ENCODE measurements at places on chromosomes 3 and 15.

DNA sequence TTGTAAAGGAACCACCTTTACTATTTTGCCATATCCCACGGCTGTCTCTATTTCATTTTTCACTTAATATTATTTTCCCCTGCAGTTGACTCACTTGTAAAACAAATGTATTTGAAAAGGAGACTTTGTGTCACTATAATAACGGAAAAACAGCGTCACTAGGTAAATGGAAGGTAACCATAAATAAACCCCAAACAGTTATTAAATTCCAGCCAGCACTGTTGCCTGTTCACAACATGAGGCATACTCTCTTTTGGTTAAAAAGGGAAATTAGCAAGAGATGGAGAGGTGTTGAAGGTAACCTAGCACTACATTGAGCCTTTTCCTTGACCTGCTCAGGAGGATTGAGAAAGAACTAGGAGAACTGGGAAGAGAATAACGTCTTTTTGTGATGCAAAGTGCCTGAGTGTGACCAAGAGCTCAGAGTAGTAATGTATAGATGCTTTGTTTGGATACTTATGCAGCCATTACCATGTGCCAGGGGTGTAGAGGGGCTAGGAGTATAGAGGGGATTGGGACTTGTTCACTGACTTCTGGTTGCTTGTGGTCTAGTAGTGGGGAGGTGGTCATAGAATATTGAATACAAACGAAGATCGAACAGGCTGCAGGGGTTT is 19.6 kb downstream of the FLNB start:
- no peak for DNase-seq

- no peak for DNase-seq
These were observed 149.7 kb upstream of the NUDT16 start for GRCh38 chr3:131231710-131232389.

DNA sequence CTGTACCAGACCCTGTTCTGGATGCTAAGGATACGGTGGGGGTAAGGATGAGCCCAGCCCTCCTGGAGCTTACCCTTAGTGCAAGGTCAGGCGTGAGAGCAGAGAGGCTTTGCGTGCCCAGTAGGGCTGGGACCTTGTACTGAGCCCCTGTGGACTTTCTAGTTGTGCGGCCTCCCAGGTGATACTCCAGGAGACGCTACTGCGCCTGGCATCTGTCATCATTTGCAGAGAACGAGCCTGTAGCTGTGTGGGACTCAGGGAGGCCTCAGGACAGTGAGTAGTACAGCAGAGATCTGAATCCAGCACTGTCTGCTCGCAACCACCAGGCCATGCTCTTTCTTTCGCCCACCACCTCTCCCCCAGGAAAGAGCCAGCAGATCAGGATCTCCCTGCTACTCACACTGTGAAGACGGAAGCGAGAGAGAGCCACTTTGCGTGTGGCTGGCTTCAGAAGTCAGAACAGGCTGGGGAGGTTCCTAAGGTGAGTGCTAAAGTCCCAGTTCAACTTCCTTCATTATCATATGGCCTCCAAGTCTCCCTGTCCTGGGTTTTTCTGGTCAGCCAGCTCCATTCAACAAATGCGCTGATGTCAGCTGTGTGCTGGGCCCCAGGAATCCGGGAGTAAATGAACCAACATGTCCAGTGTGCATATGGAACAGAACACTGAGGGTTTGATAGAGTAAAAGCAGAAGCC is 38.2 kb upstream of the ITGA11 start:
- no peak for DNase-seq

GRCh38 chr15:63069616-63070090 is 27.1 kb downstream of the TPM1 start:
- DNase-seq = no peak

DNA sequence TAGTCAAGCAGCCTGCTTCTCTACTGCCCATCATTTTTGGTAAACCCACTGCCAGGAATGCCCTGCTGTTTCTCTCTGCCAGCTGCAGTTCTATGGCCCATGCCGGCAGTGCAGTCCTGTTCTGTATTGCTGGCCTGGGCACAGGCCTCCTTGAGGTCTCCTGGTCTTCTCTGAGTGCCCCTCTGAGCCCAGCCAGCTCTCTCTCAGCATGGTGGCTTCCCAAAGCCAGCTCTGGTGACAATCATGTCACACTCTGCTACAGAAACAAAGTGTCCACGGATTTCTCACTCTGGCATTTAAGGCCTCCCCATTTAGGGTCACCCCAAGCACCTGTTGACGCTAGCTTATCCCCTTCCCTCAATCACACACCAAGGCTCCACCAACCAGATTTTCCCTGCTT is 24.5 kb downstream of the SRPRB start:
- DNase-seq = no peak

DNA sequence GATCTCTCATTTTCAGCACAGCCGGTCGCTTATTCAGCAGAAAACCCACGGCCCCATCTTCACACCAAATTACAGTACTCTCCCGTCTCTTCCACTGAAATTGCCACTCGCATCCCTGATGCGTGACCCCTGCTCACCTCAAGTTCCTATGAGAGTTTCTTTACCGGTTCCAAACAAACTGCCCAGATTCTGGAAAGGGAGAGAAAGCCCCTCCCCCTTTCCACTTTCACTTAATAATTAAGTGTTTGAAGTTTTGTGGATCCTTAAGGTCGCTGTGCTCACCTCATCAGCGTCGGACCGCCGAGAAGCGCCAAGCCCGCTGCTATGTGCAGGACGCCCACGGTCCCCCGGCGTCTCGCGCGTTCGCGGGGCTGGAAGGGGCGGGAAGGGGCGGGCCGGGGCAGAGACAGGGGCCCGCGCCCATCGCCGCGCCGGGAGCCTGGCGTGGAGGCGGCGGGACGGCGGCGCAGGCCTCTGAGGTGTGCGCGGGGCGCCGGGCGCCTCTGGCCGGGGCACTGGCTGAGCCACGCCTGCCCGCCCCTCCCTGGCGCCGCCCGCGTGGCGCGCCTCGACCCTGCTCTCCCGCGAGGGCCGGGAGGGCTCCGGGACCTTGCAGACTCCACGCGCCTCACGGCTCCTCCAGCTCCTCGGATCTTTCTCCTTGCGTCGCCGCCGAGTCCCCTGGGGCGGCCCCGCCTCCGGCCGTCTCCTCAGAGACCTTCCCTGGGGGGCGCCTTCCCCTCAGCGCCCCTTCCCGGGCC is at the start of gene GPR156:
TSS of gene GPR156 (minus strand) at position 476 of the 761 bp plus-strand sequence. CDS start 41,124 bp downstream, outside the sequence.
- no peak for DNase-seq

GRCh38 chr3:184354754-184355153 is 6.7 kb downstream of the CLCN2 start:
- no peak for DNase-seq

DNA sequence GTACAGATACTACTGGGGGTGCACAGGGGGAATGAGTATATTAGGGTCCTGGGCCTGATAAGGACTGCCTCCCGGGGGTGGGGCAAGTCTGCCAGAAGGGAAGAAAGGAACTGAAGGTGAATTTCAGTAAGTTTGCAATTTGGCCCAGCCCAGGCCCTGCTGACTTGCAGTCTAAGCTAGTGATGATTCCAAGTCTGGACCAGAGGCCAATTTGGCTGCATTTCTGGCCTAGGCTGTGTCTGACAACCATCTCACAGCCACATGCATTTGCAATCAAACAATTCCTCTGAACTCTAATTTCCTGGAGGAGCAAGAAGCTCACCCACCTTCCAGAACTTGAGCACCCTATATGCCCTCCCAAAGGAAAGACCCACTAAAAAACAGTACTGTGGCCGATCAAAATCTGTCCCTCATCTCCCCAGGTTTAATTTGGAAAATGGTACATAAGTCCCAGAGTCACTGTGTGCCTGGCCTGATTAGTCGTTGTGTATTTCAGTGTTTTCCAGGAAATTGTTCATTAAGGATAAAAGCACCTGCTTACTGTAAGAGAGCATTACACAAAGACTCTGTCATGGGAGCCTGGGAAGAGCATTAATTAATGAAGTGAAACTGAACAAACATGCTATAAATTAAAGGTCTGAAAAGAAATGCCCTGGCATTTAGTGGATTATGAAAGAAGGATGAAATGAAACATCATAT is 114.5 kb downstream of the MEGF11 start:
- DNase-seq = no peak

- no peak for DNase-seq
These were observed 6.1 kb downstream of the GMPS start for GRCh38 chr3:155876503-155876902.

GRCh38 chr3:171239757-171240503 is 213.4 kb upstream of the SLC2A2 start:
- DNase-seq = no peak

- DNase-seq = no peak
These were observed 658.2 kb upstream of the LMCD1 start for GRCh38 chr3:7843441-7843840.

GRCh38 chr15:59349680-59350420 is 22.8 kb downstream of the MYO1E start:
- no peak for DNase-seq

DNA sequence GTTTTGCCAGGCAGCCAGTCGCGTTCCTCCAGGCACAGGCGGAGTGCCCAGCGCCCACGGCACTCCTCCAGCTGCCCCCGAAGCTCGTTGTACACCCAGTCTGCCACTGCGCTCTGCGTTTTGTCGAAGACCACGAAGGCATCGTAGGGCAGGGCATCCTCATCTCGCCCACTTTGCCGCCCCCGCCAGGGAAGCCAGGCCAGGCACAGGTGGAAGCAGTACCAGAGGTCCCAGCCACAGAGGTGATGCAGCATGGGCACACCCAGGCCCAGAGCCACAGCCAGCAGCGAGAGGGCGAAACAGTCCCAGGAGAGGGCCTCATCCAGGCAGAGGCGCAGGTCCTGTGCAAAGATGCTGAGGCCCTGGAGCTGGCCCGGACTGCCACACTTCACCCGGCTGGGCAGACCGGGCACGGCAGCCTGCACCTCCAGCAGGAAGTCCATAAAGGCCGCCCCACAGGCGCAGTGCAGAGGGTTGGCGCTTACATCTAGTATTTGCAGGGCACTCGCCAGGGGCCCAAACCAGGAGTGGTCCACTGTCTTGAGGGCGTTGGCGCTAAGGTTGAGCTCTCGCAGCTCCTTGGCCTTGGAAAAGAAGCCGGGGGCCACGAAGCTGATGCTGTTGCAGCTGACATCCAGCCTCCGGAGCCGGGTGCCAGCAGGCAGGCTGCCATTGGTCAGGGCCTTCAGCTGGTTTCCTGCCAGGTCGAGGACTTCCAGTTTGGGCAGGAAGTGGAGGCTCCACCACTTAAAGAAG is 3.7 kb downstream of the TLR9 start:
- no peak for DNase-seq

DNA sequence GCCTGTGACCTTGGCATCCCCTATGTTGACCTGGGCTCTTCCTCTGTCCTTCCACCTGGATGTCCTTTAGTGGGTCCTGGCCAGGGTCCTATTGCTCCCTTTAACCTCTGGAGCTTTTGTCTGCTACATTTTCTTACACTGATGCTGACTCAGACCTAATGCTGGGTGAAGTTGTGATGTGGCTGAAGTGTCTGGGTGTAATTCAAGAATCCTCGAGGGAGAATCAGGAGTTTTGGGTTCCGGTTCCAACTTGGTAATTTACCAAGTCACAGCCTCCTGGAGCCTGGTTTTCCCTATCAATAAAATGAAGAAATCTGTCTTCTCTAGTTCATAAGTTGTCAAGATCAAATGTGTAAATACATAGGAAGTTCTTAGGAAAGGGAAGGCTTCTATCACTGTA is 25.6 kb downstream of the CEP19 start:
- DNase-seq = no peak

DNA sequence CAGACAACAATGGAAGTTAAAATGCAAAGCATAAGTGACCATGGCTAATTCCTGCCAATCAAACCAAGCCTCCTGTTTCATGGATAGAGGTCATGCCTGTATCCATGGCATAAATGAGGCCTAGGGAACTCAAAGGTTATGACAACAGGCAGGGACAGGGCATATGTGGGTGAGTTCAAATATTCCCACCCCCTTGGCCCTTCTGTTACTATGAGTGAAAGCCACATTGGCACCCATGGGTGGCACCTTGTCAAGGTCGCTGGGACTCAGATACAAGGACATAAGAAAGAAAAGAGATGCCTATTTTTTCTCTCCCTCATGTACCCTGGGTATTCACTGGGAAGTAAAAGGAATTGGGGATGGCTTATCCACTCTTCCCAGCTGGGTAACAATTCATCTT is 25.3 kb upstream of the TMEM45A start:
- no peak for DNase-seq

GRCh38 chr3:43893727-43894126 is 203.0 kb downstream of the ABHD5 start:
- no peak for DNase-seq

- DNase-seq = no peak
These were observed 23.8 kb downstream of the CYFIP1 start for GRCh38 chr15:22956257-22956977.

DNA sequence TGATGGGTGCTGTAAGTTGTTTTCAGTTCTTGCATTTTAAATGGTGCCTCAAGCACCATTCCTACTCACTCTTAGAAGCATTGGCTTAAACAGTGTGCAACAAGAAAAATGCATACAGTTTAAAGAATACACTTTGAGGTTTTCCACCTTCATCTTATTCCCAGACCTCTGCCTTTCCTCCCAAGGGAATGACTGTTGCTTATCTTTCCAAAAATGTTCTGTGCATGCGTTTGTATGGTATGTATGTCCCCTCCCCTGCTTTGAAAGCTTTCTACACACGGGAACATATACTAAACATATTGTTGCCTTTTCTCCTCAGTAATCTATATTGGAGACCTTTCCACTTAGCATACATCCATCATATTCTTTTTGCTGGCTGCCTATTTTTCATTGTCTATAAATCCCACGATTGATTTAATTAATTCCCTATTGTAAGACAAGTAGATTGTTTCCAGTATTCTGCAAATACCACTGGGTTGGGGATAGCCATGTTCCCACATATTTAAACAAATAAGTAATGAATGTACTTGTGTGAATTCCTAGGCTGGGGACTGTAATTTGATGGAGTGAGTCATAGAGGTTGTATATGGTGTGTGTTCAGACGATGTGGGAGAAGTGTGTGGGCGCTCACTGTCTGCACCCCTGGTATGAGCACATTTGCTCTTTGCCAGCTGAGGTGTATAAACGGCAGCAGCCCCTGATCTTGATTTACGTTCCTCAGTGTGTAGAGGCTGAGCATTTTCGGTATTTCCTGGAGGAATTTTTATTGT is 5.8 kb downstream of the TRAK1 start:
- DNase-seq = no peak

- no peak for DNase-seq
These were observed 46.9 kb upstream of the COL6A6 start for GRCh38 chr3:130470126-130470525.

- DNase-seq = no peak
These were observed 18.2 kb upstream of the COL8A1 start for GRCh38 chr3:99620077-99620767.

DNA sequence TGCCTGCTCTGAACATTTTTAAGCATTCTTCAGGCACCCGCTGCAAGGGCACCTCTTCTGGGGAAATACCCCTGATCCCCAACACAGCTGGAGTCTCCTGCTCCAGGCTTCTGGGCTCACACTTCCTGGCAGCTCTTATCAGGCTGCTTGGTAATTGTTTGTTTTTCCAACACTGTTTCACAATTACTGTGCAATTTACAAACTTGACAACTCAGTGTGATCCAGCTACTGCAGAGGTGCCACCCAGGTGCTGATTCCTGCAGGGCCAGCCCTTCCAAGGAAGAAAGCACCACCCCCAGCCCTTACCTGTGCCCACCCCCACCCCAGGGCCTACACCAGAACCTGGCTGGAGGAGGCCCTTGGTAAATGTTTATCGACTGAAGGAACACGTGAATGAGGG is 66.5 kb downstream of the MAGEF1 start:
- no peak for DNase-seq

- DNase-seq = no peak
These were observed 15.7 kb downstream of the SCAANT1 start for GRCh38 chr3:63896332-63897030.
